ENCODE measurements at places on chromosomes 4 and X. TPM values are rescaled to one million over a fixed set of nuclear protein-coding genes. Genes with fewer than 3 reads are reported as not detected.

DNA sequence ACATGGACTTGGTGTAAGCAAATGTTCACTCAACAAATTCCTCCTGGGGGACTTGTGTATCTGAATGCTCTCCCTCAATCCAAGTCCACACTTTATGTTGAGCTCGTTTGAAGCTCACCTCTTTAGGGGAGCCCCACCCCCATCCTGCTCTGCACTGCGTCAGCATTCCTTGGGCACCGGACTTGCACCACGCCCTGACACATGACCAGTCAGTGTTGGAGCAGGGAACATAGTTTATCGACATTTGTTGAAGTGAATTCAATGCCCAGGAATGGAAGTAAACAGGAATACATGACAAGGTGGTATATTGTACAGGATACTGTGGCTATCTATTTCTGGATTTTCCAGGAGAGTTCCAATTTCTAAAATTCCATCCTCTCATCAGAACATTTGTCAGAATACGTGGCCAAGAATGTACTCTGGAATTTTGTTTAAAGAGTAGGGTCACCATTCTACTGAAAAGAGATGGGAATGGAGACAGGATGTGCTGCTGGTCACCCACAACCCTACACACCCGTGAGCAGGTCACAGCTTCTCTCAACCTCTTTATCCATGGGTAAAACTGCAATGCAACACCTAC, 60.0 kb upstream of the LNX1 start:
- DNase-seq, result peak; percentile 27

GRCh38 chr4:174016251-174016650, 267.2 kb downstream of the FBXO8 start:
- no peak for DNase-seq

GRCh38 chrX:132292793-132293192, 73.5 kb upstream of the RAP2C start:
- no peak for DNase-seq

DNA sequence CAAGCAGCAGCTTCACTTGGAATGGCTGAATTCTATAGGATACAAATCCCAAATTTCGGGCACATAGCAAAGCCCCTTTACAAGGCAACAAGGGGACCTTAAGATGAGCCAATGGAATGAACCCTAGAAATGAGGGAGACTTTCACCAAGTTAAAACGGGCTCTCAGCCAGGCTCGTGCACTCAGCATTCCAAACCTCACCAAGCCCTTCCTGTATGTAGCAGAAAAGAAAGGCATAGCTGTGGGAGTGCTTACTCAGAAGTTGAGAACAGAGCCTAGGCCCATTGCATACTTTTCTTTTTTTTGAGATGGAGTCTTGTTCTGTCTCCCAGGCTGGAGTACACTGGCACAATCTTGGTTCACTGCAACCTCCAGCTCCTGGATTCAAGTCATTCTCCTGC, 10.8 kb upstream of the HERC5 start:
- DNase-seq, result no peak

Gene CHRNA9
- not detected for total RNA-seq

GRCh38 chr4:136395212-136395722, 1137.0 kb downstream of the PCDH18 start:
- no peak for DNase-seq

Gene MAB21L2
- 0.09 TPM for total RNA-seq
